ENCODE measurements at places on chromosomes 4 and X.

- DNase-seq, result no peak
Observed at GRCh38 chr4:178752954-178753525, 1310.8 kb upstream of the AGA start.

GRCh38 chrX:129787336-129788055 lies 7.7 kb downstream of the SASH3 start:
- no peak for DNase-seq

DNA sequence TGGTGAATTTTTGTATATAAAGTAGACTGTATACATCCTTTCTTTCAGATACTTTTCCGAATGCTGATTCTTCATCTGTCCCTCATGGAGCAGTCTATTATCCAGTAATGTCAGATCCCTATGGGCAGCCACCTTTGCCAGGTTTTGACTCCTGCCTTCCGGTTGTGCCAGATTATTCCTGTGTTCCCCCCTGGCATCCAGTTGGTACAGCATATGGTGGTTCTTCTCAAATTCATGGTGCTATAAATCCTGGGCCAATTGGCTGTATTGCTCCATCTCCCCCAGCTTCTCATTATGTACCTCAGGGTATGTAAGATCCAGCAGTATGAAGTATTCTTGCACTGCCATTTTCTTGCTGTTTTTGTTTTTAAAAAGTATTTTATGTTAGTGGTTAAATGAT lies 78.7 kb downstream of the ALG13 start:
- no peak for DNase-seq

DNA sequence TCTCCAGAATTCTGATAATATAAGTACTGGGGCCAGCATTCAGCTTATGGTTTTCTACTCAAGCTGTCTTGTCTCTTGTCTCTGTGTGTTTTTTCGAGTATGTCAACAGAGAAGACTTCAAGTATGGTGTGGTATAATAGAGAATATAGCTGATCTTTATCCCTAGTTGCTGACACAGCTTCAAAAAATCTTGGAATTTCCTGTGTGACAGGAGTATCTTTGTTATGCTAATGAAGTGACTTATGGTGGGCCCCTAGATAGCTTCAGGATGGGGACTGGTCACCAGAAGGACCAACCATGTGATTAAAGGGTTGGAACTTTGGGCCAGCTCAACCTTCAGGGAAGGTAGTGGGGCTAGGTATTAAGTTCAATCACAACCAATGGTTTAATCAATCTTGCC lies 2.9 kb downstream of the GPRASP3 start:
- DNase-seq, result no peak

DNA sequence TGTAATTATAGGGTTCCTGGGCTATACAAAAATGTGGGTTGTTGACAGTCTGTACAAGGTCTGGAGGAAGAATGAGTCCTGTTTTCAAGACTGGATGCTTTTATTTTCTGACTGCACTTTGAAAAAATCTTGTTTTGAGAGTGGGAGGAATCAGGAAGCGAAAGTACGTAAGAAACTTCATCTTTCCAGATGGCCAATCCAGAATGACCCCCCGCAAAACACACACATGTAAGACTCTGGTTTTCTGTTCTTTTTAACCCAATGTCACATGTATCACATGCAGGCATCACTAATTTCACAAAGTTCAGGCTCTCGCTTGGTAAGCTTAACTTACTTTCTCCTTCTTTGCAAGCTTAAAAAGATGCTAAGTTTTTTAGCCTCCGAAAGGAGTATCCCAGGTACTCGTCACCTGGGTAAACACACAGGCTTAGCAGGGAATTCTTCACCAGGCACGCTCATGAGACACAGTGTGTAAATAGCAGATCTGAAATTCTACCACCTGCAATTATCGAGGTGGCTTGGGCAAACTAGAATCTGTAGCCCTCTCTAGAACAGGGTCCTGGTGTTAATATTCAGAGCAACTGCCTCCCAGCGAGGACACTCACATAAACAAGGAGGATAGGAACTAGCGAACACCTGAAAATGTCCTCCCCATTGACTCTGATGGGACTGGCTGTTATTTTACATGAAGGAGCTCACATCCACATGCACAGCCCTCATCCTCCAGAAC lies 90.7 kb downstream of the NSUN7 start:
- DNase-seq, result no peak

All from AG09309 (cell line).